HCEC 1CT (cell line): ENCODE measurements at places on chromosomes 12 and 14.

GRCh38 chr12:39239490-39240486 lies 203.1 kb downstream of the KIF21A start:
- DNase-seq: no peak

DNA sequence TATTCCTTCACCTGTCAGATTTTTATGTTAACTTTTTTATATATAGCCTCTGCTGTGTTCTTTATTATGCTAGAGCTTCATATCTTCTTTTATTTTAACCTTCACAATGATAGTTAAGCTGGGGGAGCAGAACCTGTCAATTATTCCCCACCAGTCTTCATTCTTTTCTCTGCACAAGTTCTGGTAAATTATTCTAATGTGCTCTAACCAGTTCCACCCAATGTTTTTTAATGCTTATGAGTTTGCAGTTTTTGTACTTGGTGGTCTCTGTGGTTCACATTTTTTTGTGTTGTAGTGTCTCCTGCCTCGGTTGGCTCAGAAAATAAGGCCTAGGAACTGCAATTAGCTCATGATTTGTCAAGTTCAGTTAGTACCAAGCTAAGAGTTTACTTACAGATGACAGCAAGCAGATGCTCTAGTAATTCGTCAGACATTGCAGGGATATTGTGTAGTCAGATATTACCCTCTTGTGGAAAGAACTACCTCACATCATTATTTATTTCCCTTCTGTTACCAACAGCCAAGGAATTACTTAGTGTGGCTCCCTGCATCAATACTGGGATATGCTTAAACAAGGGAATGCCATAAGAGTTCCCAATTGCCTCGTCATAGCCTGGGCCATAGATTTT lies 14.5 kb downstream of the DYRK2 start:
- peak; percentile 84 for DNase-seq

DNA sequence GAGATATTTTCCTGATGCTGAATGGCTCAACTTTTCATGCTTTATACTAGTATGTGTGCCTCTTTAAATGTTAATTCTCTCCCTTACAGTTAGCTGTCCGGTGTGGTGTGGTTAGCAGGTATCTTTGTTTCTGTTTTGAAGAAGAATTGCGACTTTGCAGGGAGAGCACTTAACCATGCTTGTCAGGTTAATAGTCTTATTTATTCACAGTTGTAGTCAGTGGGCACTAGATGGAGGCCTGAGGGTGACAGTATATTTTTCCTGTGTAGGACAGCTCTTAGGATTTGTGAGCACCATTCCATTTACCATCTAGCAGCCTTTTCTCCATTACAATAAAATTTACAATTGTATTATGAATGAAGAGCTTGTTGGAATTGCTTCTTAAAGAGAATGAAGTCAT lies 34.9 kb downstream of the PDE3A start:
- no peak for DNase-seq

DNA sequence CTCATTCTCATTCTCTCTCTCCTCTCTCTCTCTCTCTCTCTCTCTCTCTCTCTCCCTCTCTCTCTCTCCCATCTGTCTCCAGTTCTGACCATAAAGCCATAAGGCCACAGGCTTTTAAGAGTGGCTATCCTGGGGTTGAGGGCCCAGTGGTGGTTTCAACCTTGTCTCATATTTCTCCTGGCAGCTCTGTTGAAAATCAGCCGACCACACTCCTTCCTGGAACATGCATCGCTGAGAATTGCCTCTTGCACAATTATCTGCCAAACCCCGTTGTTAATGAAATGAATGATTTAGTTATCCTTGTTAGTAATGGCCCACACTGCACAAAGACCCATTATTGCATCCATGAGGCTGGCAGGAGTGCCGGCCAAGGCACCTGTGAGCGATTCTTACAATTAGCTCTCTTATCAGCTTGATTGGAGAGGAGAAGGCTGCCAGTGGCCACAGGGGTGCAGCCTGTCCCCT lies 30.4 kb upstream of the KCNA5 start:
- DNase-seq: no peak

GRCh38 chr14:93171376-93171775 lies 13.3 kb downstream of the MOAP1 start:
- DNase-seq: peak; percentile 15

GRCh38 chr12:21745258-21745657 lies 29.2 kb downstream of the KCNJ8 start:
- DNase-seq: no peak
